Right cardiac atrium (tissue), 5 donors: ENCODE measurements at places on chromosomes 3 and 15. TPM values are rescaled to one million over a fixed set of nuclear protein-coding genes. Genes with fewer than 3 reads are reported as not detected.

Gene CCDC14
- total RNA-seq, result 12.2 TPM

Gene EPB42
- total RNA-seq, result not detected

Gene GOLGA8R
- 3.4 TPM for total RNA-seq

Gene PDHB
- 132 TPM for total RNA-seq

Gene WNT7A
- not detected for total RNA-seq

Gene TMEM158
- 0.12 TPM for total RNA-seq

Gene CCNB2
- 0.91 TPM for total RNA-seq

Gene CYP8B1
- total RNA-seq, result not detected

Gene LRRIQ4
- not detected for total RNA-seq

Gene ARGFX
- not detected for total RNA-seq

Gene ZNF148
- total RNA-seq, result 45.7 TPM

Gene RCN2
- 30.1 TPM for total RNA-seq

Gene CLRN1
- total RNA-seq, result not detected

Gene MESP2
- total RNA-seq, result 0.34 TPM

Gene ITGB5
- 136 TPM for total RNA-seq

Gene TM4SF4
- not detected for total RNA-seq

Gene TCAIM
- 29.3 TPM for total RNA-seq

Gene SLC22A13
- total RNA-seq, result 0.29 TPM

Gene NEIL1
- 13.1 TPM for total RNA-seq

Gene MST1R
- total RNA-seq, result 2.4 TPM

Gene PLAAT1
- total RNA-seq, result 17.4 TPM

Gene XPC
- 15.5 TPM for total RNA-seq

Gene ACTR8
- total RNA-seq, result 31.5 TPM

Gene SH3BP5
- 16.1 TPM for total RNA-seq

Gene PLA1A
- total RNA-seq, result 4.3 TPM
